ENCODE measurements at places on chromosomes 3 and 15. TPM values are rescaled to one million over a fixed set of nuclear protein-coding genes. Genes with fewer than 3 reads are reported as not detected.
A peak's percentile ranks its signal among the peaks of the same experiment; 100 is the strongest.

Gene CDHR4
- not detected for total RNA-seq

Gene HTR3E
- total RNA-seq: not detected

Gene CA12
- 0.74 TPM for total RNA-seq

Gene ZNF660
- 0.92 TPM for total RNA-seq

Gene GOLGA6L7
- not detected for total RNA-seq

DNA sequence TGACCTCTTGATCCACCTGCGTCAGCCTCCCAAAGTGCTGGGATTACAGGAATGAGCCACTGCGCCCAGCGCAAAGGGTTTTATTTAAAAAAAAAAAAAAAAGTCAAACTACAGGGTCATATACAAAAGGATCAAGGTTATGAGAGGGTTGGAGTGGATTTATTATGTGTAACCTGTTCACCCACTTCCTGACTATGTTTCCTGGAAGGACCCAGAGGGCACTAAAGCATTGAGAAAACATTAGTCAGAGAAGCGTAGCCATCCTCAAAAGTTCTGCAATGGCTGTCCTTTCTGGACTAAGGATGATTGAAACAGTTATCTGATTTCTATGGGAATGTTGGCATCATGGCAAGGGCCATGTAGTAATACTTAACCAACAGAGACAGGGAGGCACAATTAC, 7.3 kb upstream of the SCAPER start:
- no peak for DNase-seq

GRCh38 chr3:52062505-52062904, 6.1 kb upstream of the DUSP7 start:
- peak; percentile 47 for DNase-seq

DNA sequence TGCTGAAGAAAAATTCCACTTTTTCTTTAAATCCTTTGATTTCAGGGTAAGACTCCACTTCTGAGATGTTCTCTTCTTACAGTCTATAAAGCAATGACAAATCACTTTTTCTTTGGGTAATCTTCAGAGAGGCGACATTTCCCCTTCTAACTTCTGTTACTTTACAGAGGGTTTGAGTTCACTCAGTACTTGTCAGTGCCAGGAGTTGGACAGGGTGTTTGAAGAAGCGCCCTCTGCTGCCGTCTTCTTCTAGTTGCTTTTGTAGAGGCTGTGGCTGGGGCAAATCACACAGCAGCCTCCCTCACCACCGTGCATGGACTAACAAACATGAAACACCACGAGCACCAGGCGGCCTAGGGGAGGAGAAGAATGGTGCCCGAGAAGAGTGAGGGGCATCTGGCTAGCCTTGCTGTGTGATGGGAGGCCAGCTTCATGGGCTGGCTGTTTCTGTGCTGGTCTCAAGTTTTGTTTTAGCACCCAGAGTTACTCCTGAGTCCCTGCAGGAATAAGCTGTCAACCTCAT, at the start of gene CD80:
TSS of gene CD80 (minus strand) at position 174 of the 523 bp plus-strand sequence. CDS start 1,886 bp downstream, outside the sequence.
- DNase-seq: peak; percentile 59

- DNase-seq: no peak
These were observed 17.9 kb upstream of the CDCP1 start for GRCh38 chr3:45164056-45164455.

GRCh38 chr15:24747376-24747775, 71.8 kb downstream of the NPAP1 start:
- no peak for DNase-seq

DNA sequence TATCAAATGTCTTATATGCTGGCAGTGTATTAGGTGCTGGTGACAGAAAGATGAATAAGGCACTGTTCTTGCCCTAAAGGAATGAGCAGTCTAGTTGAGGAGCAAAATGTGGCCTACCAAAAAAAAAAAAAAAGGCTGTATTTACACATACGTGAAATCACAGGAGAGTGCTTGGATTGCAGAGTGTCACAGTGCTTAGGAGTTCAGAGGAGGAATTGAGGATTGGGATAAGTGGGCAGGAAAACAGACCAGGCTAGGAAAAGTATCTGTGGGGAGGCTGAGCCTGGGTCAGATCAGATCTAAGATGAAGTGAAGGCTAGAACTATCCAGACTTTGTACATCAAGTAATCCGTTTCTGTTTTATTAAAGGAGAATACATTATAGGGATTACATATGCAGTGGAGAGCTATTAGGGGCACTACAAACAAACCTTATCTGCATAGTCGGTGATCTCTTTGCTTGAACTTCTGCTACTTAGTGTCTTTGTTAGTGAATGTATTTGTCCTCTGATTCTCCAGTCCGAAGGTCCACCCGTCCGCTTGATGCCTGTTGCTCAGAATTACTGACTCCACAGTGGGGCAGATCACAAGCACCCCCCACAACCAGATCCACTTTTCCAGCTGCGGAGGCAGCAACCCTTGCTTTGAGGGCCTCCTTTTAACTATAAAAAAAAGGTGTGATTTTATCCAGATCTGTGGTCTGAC, 80.0 kb downstream of the FNDC3B start:
- no peak for DNase-seq

GRCh38 chr3:127043731-127044510, 61.0 kb downstream of the PLXNA1 start:
- no peak for DNase-seq

GRCh38 chr15:69014454-69014853, at the start of gene NOX5:
Gene NOX5, plus strand, starts transcription at chr15:69014695. Its CDS starts 41 bp downstream, at chr15:69014736.
- DNase-seq: no peak

DNA sequence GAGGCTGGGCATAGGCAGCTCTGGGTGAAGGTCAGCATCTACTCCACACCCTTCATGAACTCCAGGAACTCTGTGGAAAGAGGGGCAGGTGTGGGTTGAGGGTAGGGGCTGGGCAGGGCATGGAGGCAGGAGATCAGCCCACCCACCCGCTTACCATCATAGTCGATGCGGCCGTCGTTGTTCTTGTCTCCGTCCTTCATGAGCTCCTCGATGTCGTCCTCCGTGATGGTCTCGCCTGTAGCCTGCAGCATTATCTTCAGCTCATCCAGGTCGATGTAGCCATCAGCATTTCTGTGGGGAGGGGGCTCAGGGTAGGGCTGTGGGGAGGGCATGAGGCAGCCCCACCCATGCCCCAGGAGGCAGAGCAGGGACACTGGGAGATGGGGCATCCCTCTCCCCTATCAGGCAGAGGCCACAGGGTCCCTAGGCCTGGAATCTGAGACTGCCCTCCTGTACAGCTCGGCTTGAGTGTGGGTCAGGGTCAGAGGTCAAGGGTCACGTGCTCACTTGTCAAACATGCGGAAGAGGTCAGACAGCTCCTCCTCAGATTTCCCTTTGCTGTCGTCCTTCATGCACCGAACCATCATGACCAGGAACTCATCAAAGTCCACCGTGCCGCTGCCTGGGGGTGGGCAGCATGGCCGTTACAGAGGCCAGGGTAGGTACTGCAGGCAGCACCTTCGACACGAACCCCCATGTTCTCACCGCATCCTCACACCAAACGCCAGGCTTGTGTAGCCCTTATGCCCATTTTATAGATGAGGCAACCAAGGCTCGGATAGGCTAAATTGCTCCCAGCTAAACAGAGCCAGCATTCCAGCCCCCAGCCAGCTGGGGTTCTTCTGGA, 2.4 kb downstream of the TNNC1 start:
- peak; percentile 34 for DNase-seq
